ENCODE measurements at places on chromosomes 1 and 21. TPM values are rescaled to one million over a fixed set of nuclear protein-coding genes. Genes with fewer than 3 reads are reported as not detected.

TRIM46 gene
- 3.5 TPM for total RNA-seq

TTC34 gene
- 0.17 TPM for total RNA-seq

SERPINC1 gene
- not detected for total RNA-seq

S100A14 gene
- total RNA-seq = 2.1 TPM

CELA2B gene
- total RNA-seq = not detected

SLC26A9 gene
- not detected for total RNA-seq

LRRC71 gene
- total RNA-seq = not detected

TNFAIP8L2 gene
- total RNA-seq = not detected

TNFRSF18 gene
- total RNA-seq = 0.34 TPM

All from bronchial smooth muscle cell (primary cell).